ENCODE measurements at places on chromosomes 12 and 14.

GRCh38 chr12:122643207-122643805 is 59.9 kb downstream of the HCAR2 start:
- DNase-seq: no peak

GRCh38 chr12:81167694-81168093 is 89.8 kb downstream of the ACSS3 start:
- no peak for DNase-seq

DNA sequence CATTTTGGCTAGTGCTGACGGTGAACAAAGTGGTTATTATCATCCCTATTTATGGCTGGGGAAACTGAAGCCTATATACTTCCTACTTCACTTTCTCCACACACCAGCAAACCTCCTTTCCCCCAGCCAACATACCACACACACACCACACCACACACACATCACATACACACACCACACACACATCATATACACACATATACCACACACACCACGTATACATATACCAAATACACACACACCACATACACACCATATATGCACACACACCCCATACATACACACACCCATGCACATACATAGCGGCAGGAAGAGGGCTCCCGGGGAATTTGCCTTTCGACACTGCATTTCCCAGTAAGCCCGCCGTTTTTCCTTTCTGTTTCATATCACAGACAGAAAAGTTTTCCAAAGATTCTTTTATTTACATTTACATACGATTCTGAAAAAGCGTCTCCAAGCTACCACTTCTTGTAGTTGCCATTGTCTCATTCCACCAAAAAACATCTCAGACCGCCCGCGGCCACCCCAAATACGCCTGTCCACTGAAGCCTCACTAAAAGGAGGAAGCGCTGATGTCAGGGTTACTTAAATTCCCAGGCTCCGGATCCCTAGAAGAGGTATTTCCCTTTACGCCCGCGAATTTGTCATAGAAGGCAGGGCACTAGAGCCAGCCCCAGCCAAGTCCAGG is 823 bp upstream of the RAB5B start:
- no peak for DNase-seq

DNA sequence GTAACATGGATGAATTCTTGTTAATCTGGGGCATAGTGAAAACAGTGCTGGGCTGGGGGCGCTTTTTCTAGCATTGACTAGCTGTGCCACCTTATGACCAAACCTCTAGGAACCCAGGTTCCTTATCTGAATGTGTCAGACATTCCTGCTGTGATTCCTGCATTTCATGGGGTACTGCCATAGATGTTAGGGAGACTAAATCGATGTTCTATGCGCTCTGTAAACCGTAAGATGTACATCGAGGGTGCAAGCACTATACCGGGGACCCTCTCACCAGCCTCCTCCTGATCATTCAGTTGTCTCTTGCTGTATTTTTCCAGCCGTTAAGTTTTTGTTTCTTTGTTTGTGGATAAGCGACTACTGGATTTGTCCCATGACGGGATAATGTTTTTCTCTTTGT is 170.9 kb upstream of the PARP11 start:
- DNase-seq: no peak

Data from NCI-H1105 (cell line).